Anterior cingulate cortex (tissue), 58 donors: ENCODE measurements at places on chromosomes 3 and 15.

- no peak for DNase-seq
Observed at GRCh38 chr3:181956122-181956521, 244.4 kb downstream of the SOX2 start.

- DNase-seq = no peak
Observed at GRCh38 chr15:83626171-83626802, 27.6 kb upstream of the ADAMTSL3 start.

DNA sequence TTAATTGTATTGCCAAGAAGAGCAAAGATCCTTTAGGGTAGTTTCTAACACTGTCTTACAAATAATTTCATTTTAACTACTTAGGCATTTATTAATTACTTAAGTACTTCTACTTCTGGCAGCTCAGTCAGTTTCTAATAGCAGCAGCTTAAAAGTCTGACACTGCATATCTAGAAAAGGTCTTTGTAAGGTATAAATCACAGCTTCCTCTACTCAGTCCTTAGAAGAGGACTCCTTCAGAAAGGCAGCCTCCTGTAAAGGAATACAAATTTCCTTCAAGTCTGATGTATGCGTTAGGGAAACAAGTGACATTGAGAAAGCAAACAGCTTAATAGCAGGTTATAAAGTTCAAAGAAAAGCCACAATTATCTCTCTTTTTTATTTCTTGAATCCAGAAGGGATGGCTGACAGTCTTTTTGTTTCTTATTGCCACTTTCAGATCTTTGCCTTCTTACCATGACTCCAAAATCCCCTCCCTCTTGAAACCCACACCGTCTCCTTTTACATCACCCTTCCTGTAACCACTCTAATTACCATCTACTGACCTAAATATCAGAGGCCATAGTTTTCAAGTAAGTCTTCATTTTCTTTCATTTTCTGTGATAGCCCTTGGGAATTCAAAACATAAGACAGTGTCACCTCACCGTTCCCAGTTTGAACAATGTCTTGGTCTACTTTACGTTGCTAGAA lies 109.5 kb downstream of the CGGBP1 start:
- DNase-seq = no peak

- DNase-seq = peak; percentile 68
Observed at GRCh38 chr3:127547761-127548605, 42.5 kb downstream of the TPRA1 start.
